Activated CD4-positive, alpha-beta T cell treated with anti-CD3 and anti-CD28 coated beads, Interleukin-10, Interleukin-2, amounts not matched to agents 100 ng/mL and 50 ng/mL, durations not matched to agents 16 hours and 8 hours (primary cell): ENCODE measurements at places on chromosomes 7 and 10.

- no peak for DNase-seq
Observed at GRCh38 chr7:139481364-139481763, 2.1 kb downstream of the KLRG2 start.

GRCh38 chr10:89923661-89924060, 222.3 kb downstream of the KIF20B start:
- no peak for DNase-seq

DNA sequence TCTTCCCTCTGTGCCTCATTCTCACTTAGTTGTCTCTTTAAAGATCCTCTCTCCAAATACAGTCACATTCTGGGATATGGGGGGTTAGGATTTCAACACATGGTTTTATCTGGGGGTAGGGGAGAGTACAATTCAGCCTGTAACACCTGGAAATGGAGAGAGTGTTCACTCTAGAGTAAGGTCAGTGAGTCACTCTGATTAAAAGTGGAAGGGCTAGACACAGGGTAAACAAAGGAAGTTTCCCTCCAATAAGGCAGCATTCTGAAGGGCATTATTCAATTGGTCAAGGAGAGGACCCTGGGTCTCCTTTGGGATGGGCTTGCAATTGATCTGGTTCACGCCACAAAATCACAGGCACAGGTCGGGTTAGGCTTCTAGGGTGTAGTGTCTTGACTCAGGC, 232.8 kb upstream of the NPSR1 start:
- no peak for DNase-seq

DNA sequence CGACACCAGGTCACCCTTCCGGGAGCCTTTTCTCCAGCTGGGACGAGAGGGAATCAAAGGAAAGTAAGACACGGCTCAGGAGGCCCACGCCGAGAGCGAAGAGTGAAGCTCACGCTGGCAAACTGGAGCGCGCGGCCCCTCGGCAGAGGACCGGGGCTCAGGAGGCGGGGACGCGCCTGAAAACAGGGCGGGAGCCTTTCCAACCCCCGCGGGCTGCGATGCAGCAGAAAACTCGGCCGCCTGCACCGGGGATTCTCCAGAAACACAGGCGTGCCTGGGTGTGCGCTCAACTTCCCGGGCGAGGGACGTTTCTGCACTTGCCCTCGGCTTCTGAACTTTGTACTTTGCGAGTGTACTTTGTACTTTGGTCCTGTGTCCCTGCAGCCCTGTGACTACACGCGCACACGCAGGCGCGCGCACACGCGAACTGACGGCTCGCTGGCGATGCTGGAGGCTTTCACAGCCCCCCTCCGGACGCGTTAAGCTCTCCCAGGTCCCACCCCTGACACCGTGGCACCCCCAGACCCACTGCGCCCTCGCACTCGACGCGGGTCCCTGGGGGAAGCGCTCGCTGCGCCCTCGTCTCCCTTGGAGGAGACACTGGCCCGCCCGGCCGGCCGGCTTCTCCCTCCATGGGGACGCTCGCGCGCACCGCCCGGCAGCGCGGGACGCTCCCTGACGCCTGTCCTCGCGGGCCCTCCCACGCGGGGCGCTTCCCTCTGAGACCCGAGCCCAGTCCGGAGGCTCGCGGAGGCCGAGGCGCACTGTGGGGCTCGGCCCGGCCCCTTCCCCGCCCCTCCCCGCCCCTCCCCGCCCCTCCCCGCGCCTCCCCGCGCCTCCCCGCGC, 588 bp upstream of the PAOX start:
- DNase-seq: peak; percentile 50

GRCh38 chr10:85792533-85792858, 574.1 kb downstream of the GRID1 start:
- no peak for DNase-seq

- DNase-seq: no peak
Observed at GRCh38 chr10:95755511-95756004, 405 bp upstream of the ENTPD1 start.

GRCh38 chr10:55283031-55283430, 482.0 kb upstream of the PCDH15 start:
- no peak for DNase-seq

GRCh38 chr10:124611738-124612137, 132.4 kb downstream of the FAM53B start:
- peak; percentile 61 for DNase-seq

- no peak for DNase-seq
Observed at GRCh38 chr7:105673367-105674084, 92.2 kb upstream of the EFCAB10 start.

DNA sequence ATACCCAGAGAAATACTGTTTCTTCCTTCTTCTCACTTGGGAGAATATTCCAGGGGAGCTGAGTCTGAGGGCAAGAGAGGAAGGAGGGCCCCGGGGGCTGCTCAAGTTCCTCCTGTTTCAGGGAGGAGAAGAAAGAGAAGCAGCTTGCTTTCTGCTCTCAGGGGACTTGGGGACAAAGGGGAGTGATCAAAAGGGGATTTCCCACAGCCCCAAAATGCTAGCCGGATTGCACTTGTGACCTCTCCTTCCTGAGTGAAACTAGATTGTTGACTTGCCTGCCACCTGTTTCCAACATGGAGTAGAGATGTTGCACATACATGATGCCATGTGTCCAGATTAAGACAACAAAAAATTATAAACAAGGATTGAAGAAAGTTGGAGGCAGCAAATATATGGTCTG, 28.7 kb upstream of the PDCD4 start:
- peak; percentile 84 for DNase-seq

DNA sequence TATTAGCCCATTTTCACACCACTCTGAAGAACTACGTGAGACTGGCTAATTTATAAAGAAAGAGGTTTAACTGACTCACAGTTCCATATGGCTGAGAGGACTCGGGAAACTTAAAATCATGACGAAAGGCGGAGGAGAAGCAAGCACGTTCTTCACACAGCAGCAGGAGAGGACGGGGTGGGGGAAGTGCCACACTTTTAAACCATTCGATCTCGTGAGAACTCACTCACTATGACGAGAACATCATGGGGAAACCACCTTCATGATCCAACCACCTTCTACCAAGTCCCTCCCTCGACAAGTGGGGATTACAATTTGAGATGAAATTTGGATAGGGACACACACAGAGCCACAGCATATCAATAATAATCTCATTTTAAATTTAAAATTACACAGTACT, 80.2 kb downstream of the VWDE start:
- DNase-seq: no peak

GRCh38 chr10:12644380-12645144, 295.2 kb downstream of the CAMK1D start:
- peak; percentile 34 for DNase-seq

DNA sequence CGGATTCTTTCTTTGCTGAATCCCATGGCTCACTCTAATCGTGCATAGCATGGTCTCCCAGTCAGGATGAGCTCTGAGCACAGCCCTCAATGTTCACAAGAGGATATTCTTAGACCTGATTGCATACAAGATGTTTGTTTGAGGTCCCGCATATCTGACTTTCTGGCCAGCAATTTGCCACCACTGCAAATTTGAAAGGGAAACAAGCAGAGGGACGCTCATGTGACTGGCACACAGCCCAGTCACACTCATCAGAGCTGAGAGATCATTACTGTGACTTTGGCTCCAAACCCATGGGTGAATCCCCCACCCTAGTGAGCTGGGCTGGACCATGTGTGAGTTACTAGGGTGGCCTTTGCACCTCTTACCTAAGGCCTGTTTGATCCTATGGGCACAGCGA, 9.9 kb downstream of the TAS2R41 start:
- no peak for DNase-seq

- DNase-seq: peak; percentile 94
Observed at GRCh38 chr10:11165591-11166543, 148.2 kb downstream of the CELF2 start.

DNA sequence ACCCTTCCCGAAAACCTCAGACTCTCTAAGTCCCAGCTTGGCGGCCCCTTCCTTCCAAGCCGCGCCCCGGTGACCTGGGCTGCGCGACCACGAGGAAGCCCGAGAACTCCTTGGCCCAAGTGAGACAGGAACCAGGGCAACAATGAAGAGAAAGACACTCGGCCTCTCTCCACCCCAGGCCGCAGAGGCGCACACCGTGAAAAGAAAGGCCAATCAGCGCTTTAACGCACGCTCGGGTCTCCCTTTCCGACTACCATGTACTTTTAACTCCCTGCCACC, 166.4 kb upstream of the PPP1R3A start:
- no peak for DNase-seq

DNA sequence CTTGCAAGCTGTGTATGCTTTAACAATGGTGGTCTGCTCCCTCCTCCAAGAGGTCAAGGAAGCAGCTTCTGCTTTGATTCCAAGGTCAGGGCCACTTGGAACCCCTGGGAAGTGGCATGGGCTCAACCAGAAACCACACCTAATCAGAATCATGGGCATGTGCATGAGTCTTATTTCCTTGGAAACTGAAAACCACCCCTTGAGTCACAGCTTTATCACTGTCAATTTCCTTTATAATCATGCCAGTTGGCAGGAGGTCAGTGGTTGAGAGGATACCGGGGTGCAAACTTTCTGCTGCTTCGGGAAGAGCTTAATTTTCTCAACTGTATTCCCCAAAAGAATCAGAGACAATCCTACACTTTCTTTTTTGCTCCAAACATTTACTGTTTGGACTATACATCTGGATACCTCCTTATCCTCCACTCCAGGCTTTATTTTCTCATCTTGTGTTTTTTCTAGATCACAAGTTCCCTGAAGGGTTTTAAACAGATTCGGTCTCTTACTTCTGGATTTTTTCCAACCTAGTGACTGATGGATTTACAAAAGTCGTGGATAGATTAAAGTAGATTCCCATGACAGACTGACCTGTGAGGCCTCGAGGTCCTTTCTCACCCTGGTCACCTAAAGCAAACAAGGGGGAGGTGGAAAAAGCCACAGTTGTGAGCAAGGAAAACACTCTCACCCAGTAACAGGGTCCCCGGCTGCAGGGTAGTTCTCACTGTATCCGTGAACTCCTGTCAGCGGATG, 36.0 kb downstream of the COL17A1 start:
- DNase-seq: no peak

DNA sequence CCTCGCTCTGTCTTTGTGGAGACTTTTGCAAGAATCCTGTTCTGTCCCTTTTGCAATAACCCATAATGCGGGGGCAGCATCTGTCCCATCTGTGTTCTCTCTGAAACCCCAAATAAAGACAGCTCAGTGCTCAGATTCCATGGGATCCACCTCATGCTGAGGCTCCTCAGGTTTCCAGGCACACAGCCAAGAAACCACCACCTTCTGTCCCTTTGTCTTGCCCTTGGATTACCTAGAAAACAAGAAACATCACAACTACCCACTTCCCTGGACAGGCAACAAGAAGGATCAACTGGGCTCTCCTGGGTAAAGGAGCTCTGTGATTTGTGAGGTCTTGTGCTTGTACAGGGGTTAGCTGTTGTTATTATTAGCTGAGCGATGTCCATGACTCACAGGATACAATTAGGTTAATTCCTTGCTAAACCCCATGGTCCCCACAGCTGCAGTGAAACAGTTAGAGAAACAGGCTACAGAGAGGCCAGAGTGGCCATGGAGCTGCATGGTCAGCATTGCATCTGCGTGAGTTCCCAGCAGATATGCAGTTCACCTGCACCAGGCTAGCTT, 50.2 kb downstream of the CXCL12 start:
- no peak for DNase-seq

GRCh38 chr7:138295049-138295637, 164.9 kb upstream of the TRIM24 start:
- no peak for DNase-seq

- peak; percentile 75 for DNase-seq
Observed at GRCh38 chr10:61937631-61938351, 36.3 kb downstream of the ARID5B start.

DNA sequence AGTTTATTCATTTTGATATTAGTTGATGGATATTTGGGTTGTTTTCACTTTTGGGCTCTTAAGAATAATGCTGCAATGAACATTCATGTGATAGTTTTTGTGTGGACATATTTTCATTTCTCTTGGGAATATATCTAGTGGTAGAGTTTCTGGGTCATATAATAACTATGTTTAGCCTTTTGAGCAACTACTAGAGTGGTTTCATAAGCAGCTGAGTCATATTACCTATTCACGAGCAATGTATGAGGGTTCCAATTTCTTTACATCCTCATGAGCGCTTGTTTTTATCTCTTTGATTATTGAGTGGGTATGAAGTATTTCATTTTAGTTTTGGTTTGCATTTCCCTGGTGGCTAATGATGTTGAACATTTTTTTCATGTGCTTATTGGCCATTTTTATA, 182.6 kb downstream of the PON1 start:
- no peak for DNase-seq
